Breast epithelium (tissue), 4 donors: ENCODE measurements at places on chromosomes 12 and 14.

GRCh38 chr12:68565391-68565903 lies 45.3 kb upstream of the RAP1B start:
- H3K36me3 ChIP-seq, result no peaks in the 10 kb centered on the region
- no peak for DNase-seq
- no peaks in the 10 kb centered on the region for H3K4me1 ChIP-seq
- no peak overlapping the region for H3K27ac ChIP-seq
- H3K4me3 ChIP-seq, result no peak overlapping the region
- H3K27me3 ChIP-seq, result no peaks in the 10 kb centered on the region

GRCh38 chr12:106581543-106582248 lies 1.1 kb upstream of the RFX4 start:
- peaks cover 3% of the 10 kb centered on the region for H3K27me3 ChIP-seq
- peak overlapping the region; percentile 62 for H3K4me3 ChIP-seq
- no peaks in the 10 kb centered on the region for H3K36me3 ChIP-seq

GRCh38 chr14:75200451-75200850 lies 24.0 kb upstream of the TMED10 start:
- peak; percentile 66 for DNase-seq
- no peaks in the 10 kb centered on the region for H3K36me3 ChIP-seq
- H3K4me1 ChIP-seq, result no peaks in the 10 kb centered on the region
- H3K27me3 ChIP-seq, result no peaks in the 10 kb centered on the region
- H3K27ac ChIP-seq, result peak overlapping the region; percentile 87

GRCh38 chr14:34050606-34051005 lies 99.7 kb upstream of the EGLN3 start:
- DNase-seq, result no peak
- H3K27ac ChIP-seq, result no peak overlapping the region
- no peak overlapping the region for H3K4me3 ChIP-seq
- no peaks in the 10 kb centered on the region for H3K27me3 ChIP-seq
- H3K36me3 ChIP-seq, result no peaks in the 10 kb centered on the region

- no peak for DNase-seq
- no peaks in the 10 kb centered on the region for H3K36me3 ChIP-seq
- H3K4me3 ChIP-seq, result no peak overlapping the region
- no peaks in the 10 kb centered on the region for H3K27me3 ChIP-seq
- no peaks in the 10 kb centered on the region for H3K4me1 ChIP-seq
Observed at GRCh38 chr12:70590549-70591226, 46.5 kb downstream of the PTPRB start.
